NCI-H524 (cell line): ENCODE measurements at places on chromosomes 16 and 17.

DNA sequence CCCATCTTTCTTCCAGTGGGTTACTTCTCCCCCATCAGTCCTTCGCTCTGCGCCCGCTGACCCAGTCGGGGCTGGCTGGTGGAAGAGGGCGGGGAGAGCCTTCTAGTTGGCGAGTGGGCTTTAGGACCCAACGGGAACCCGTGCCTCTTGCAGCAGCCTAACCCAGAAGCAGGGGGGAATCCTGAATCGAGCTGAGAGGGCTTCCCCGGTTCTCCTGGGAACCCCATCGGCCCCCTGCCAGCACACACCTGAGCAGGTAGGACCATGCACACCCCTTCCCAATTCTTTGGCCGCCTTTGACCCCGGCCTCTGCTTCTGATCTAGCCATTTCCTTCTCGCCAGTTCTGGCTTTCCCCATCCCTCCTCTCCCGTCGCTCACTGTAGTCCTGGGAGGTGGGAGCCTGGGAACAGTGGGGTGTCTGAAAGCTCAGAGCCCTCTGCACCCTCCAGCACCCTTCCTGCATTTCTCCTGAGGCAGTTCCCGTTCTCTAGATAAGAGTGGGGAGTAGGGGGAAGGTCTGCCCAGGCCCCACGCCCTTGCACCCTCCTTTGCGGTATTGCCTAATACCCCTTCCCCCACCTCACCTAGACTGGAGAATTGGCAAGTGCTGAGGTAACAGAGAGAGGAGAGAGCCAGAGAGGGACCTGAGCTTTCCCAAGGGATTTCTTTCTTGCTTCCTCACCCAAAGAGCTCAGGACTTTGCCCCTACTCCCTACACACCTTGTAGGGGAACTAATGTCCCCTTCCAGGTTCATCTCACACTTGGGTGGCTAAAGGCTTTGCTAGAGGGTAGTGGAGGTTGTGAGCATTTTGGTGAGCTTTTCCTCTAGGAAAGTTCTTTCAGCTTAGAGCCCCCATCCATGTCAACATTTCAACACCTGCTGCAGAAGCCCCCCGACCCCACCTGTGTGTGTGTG, at the start of gene RARA:
Gene RARA, plus strand, starts transcription at position 150 of the 918 bp plus-strand sequence. CDS start 22,039 bp downstream, outside the sequence.
- peak; percentile 63 for DNase-seq

DNA sequence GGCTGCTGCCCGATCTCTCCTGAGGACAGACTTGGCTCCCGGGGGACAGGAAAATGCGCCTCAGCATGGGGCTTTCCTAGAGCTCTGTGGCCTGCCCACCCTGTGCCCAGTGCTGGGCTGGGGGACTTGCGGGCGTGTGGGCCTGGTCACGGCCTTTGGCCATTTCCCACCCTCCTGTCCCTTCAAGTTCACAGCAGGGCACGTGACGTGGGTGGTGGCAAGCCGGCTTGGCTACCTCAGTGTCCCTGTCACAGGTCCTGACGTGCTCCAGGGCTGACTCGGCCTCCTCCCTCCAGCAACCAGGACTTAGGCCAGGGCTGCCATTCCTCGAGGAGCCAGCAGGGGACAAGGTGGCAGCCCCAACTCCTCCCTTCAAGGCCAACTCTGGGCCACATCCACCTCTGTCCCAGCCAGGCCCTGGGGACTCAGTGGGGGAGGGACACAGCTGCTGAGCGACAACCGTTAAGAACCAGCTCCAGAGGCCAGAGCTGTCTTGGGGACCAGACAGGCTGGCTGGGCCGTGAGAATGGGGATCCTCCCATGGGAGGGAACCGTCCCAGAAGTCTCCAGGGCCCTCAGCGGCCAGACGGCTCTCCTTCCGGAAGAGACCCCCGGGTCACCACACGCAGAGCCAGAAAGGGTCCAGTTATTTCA, 981 bp upstream of the UNC13D start:
- peak; percentile 77 for DNase-seq

DNA sequence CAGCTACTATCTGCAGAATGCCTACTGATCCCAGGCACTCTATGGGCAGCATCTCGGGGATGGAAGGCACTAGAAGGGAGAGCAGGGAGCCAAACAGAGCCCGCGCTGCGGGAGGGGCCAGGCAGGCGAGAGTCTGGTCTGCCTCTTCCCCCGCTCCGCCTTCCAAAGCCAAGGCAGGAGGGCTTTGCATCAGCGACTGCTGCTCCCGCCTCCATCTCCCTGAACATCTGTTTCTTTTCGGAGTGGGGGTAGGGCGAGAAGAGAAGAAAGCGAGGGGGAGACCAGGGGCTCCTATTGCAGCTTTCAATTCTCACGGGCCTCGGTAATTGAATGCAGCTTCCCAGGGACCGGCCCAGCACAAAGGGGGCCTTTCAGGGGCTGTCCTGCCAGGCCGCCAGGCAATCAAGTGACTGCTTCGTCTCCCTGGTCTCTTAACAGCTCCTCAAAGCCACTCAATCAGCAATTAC, 31.4 kb upstream of the CDC42EP4 start:
- peak; percentile 99 for DNase-seq

- no peak for DNase-seq
These were observed 80.5 kb downstream of the MYH13 start for GRCh38 chr17:10292057-10292937.

GRCh38 chr17:14152721-14153120, 83.4 kb downstream of the COX10 start:
- no peak for DNase-seq

DNA sequence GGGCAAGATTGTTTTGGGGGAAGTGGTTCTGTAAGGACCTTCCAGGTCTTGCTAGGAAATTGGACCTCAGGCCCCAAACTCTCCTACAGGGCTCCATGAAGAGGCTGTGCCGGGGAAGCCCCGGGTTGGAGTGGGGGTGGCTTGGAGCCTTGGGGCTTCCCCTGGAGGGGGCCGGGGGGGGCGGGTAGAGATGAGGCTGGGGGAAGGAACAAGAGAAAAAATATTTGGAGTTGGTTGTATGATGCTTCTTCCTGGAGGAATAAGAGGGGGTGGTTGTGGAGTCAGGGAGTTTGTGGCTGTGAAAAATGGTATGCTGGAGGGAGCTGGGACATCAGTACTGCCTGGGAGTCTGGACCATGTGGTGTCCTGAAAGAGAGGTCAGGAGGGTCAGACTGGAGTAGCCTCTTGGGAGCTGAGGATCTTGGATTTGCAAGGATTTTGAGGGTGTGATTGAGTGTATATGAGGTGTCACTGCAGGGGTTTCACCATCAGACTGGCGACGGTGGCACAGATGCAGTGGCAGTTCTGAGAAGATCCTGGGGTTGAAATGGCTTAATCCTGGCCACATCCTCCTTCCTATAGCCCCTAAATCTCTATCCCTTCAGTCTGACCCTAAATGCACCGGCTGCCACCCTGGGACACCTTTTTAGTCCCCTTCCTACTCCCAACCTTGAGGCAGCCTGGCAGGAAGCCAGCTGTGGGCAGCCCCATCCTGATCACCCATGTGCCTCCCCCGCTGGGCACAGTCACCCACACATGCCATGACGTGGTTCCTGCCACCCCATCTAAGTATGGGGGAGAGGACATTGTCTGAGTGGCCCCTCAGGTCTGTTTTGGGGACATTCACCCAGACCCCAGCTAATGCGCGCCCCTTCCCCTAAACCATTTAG, 10.9 kb downstream of the RARA start:
- DNase-seq = no peak

GRCh38 chr16:57592591-57593003, 35.8 kb upstream of the ADGRG1 start:
- no peak for DNase-seq

GRCh38 chr16:10921536-10922327, 20.5 kb downstream of the DEXI start:
- no peak for DNase-seq

DNA sequence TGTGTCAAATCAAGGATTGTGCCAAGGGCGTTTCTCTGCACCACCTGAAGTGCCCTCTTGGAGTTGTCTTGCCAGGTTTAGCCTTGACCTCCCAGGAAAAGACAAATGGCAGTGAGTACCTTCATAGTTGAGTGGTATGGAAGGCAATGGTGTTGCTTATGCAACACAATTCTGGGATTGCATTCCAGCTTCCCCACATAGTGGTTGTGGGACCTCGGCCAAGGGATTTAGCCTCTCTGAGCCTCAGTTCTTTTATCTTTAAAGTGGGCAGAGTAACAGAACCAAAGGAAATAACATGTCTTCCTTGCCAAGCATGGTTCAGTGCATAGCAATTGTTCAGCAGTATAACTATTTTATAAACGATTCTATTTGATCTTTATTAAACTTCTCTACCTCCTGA, 49.4 kb downstream of the CCDC42 start:
- DNase-seq = no peak

GRCh38 chr16:17448640-17449638, 21.8 kb downstream of the XYLT1 start:
- no peak for DNase-seq

GRCh38 chr16:66387817-66388332, 21.4 kb downstream of the CDH5 start:
- no peak for DNase-seq

GRCh38 chr17:74744349-74744713, 4.1 kb upstream of the NHERF1 start:
- DNase-seq = no peak

DNA sequence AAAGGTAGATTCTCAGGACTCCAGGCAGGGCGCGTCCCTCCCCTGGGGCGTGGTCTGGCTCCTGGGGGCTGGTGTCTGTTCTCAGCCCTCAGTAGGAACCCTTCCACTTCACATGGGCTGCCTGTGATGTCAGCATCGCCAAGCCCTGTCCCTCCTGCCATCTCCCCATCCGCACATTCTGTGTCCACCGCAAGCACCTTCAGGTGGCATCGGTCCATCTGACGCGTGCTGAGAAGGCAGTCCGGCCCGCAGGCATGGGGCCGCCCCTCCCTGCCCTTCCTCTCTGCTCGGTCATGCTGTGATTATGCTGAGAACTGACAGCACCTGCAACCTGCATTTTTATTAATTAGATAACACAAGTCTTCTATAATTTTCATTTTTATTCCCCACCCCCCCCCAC, 12.7 kb upstream of the DNAH17 start:
- DNase-seq = no peak

- DNase-seq = no peak
These were observed 46.8 kb downstream of the PLXDC1 start for GRCh38 chr17:39104657-39105056.

- no peak for DNase-seq
These were observed 6.9 kb downstream of the HIRIP3 start for GRCh38 chr16:29988346-29989075.

- no peak for DNase-seq
These were observed 17.0 kb downstream of the SLC38A10 start for GRCh38 chr17:81277946-81278693.

DNA sequence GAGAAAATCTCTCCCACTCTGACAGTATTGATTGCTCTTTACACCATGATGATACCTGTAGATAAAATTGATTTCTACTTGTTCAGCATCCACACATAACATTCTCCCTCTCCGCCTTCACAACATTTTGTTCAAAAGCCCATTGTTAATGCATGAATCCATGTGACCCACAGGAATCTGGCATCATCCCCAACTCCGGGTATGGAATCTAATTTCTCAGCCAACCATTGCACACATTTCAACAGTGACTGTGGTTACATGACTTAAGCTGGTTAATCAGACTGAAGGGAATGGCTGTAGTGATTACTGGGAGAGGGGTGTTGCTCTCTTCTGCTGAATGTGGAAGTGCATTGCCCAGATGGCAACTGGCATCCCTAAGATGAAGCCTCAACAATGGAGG, 161.4 kb upstream of the C16orf82 start:
- no peak for DNase-seq

DNA sequence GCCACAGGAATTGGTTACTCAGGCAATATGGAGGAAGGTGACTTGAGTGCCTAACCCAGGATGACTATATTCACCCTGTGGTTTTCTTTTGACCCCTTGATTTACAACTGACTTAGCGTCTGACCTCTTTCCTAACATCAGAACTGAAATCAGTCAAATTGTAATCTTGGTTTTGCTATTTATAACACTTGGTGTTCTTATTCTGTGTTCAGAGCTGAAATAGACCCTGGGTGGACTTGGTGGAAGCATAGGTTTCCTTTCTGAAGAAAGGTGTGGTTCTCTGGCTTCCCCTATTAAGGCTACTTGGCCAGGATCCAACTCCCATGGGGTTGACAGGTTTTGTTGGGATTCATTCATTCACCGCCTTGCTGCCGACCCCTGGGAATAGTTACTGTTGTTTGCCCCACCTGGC, 80.8 kb downstream of the CLEC16A start:
- DNase-seq = no peak

DNA sequence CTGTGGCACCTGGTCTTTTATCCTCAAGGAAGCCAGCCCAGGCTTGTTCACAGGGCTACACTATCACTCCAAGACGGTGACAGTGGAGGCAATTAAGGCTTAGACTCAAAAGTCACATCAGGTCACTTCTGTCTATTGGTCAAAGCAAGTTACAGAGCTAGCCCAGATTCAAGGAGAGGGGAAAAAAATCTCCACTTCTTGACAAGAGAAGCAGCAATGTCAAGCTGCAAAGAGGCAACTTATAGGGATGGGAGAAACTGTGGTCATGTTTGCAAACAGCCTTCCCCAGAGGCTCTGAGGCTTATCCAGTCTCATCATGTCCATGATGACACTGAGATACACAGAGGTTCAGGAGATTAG, 31.6 kb downstream of the SERPINF1 start:
- DNase-seq = no peak

- no peak for DNase-seq
These were observed 76.0 kb downstream of the METRNL start for GRCh38 chr17:83155128-83156121.

DNA sequence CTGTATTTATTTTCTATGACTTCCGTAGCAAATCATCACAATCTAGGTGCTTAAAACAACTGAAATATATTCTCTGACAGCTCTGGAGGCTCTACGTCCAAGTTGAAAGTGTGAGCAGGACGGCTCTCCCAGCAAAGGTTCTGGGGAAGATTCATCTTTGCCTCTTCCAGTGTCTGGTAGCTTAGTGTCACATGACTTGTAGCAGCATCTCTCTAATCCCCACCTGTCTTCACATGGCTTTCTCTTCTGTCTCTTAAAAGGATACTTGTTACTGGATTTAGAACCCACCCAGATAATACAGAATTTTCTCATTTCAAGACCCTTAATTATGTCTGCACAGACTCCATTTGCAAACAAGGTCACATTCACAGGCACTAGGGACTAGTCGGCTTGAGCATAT, 687.7 kb upstream of the RBFOX1 start:
- DNase-seq = no peak

- DNase-seq = no peak
These were observed 1.6 kb downstream of the OSGIN1 start for GRCh38 chr16:83954577-83955016.

GRCh38 chr17:80388175-80388574, 26.8 kb upstream of the ENDOV start:
- no peak for DNase-seq

- no peak for DNase-seq
These were observed 506.7 kb downstream of the HAPSTR1 start for GRCh38 chr16:9597967-9598730.

DNA sequence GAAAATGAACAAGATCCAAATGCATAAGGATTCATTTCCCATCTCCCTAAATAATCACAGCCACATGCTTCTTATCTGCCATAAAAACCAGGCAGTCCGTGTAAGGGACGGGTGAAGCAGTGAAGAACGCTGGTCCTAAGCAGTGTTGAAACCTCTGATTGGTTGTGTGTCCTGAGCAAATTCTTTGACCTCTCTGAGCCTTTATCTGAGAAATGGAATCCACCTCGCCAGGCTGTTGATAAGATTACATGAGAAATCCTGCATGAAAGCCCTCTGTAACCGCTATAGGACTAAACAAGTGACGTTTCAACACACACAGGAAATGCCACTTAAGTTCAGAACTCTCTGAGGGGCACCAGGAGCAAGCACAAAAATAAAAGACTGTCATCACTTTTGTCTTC, 26.8 kb downstream of the GAS7 start:
- no peak for DNase-seq

- no peak for DNase-seq
These were observed 112.7 kb downstream of the BRIP1 start for GRCh38 chr17:61750656-61751055.

GRCh38 chr17:32152130-32152529, 9.8 kb downstream of the RHOT1 start:
- no peak for DNase-seq
